Naive thymus-derived CD8-positive, alpha-beta T cell (primary cell): ENCODE measurements at places on chromosomes 11 and 22.

- DNase-seq: no peak
Measured at GRCh38 chr11:107184986-107185385, 166.7 kb upstream of the GUCY1A2 start.

DNA sequence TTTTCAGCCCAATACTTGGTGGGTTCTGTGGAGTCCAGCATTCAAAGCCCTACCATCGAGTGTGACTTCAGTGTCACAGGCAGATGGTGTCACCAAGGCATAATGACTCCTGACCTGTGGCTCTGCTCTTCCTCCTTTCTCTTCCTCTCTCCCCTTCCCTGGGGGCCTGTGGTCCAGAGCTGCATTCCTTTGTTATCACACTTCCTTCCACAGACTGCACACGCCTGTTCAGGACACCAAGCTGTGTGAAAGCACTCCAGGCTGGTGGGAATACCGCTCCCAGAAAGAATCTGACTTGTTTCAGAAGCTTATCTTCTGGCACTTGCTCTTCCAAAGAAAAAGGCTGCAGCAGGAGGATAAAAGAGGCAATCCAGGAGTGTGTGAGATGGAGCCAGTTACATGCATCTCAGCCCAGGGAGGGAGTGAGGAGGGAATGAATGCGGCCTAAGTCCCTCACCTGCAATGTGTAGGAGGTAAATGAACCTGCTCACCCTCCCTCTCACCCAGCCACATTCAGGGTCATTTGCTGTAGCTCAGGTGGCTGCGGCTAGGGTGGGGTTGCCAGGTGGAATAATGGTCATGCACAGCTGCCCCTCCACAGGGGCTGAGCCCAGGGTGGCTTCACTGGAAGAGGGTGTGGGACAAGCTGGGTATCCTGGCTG, 79.3 kb downstream of the ADAMTS15 start:
- DNase-seq: no peak

DNA sequence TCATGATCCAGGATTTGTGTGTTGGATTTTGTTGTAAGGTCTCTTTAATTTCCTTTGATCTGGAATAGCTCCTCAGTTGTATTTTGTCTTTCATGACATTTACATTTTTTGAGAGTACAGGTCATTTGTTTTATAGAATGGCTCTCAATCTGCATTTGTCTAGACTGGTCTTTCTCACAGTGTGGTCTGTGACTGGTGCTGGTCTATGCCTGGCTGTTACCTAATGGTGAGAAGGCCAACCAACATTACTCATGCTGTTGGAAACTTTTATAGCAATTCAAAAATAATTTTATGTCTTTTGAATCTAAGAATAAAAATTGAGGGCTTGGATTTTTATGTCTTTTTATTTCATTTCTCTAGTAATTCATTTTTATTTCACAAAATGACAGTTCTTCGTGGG, 3.9 kb upstream of the NCR3LG1 start:
- DNase-seq: no peak

DNA sequence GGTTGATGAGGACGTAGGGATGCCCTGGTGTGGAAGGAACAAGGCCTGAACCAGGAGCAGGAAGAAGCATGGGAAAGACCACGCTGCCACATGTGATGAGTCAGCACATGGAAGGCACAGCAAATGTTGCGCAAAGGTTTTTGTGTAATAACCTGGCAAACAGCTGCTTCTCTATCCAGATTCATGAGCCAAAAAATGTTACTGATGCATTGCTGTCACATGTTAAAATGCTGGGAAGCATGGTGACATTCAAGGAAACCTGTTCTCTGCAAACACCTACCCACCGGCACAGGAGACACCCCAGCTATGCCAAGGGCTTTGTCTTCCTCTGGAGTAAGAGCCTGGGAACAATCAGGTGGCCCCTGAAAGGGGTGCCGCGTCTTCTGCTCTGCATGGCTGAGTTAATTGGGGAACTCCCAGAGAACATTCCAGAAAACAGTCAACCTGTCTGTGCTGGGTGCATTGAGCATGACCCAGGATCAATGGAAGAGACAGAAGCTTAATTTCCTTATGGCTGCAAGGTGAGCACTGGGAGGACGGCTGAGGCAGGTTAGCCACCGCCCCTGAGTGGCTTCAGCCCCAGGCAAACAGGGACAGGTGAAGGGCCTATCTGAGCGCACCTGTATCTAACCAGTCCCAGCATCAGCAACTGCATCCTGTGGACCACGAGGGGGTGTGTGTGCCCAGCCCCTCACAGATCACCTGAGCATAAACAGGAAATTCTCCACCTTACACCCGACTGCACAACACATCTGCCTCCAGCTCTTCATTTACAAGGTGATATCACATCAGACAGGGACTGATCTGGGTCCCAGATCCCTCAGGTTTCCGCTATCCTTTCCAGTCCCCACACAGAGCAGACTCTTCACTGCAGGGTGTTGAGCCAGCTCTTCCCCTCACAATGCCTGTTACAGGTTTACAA, 108.4 kb downstream of the GGTLC2 start:
- no peak for DNase-seq

DNA sequence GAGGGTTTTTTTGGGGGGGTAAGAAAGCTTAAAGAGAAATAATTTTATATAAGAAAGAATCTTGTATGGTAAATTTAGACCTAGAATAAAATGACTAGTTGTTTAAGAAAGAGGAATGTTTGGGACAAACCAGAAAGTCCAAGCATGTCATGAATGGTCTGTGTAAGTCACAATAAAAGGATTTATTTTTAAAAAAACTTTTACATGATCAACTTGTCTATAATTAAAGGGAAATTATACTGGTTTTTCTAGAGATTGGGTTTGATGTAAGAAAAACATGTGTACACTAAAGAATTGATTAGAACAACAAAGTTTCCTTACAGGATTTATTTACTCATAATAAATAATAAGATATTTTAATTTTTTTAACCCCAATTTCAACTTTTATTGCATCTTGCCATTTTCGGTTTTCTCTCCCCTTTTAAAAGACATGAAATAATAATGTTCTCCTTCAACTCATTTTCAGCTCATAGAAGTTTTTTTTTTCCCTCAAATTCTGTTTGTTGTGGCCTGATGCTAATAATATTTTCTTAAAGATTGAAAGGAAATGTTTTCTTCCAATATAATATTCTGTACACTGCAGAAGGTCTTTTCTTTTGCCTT, 35.4 kb upstream of the INCENP start:
- DNase-seq: no peak

GRCh38 chr11:77617892-77618291, 19.7 kb downstream of the CLNS1A start:
- DNase-seq: no peak

- no peak for DNase-seq
Measured at GRCh38 chr11:36750349-36750748, 152.3 kb upstream of the RAG2 start.

- no peak for DNase-seq
Measured at GRCh38 chr11:34620820-34621792, at the start of gene EHF. EHF (plus strand) TSS chr11:34621093; CDS start chr11:34642631, 21,538 bp downstream.

DNA sequence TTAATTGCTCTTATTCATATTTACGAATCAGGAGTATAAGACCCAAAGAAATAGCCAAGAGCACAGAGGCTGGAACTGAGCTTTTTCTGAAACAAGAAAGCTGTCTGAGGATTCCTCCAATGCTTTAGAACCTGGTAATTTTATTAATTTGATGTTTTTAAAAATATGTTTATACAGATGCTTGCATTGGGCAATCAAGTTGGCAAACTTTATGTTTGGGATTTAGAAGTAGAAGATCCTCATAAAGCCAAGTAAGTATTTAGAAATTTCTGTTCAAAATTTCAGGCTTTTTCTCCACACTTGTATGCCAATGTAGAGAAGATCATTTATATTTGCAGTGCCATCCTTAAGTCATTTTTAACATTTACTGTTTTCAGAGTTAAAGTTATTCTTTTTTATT, 24.3 kb upstream of the HIKESHI start:
- DNase-seq: no peak

DNA sequence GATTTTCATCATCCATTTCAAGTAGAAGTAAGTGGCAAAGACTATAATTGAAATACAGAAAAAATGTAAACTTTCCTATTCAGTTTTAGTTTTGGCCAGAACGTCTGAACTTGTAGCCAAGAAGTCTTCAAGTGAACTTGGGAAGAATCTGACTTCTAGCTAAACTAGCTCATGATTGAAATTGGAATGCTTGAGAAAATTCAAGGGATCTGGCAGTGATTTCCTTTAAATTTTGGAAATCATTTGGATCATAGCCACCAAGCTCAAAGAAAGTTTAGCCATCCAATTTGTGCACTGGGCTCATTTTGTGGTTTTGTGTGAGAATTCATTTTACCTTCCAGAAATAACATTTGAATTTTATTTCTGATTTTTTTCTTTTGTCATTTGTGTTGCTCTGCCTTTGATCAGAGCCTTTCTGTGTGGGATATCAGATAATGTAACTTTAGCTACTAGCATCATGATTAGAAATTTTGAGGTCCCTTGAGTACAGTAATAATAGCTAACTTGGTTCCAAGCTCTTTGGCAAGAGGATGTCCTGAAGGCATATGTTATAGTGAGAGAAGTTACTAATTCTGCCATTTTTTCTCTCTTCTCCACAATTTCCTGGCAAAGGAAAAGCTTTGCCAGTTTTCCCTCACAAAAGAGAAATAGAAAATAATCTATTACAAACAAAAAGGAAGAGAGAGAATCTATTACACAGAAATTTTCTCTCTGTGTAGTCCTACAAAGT, 2123.7 kb upstream of the RAG2 start:
- DNase-seq: no peak

GRCh38 chr22:36687516-36687915, 16.0 kb downstream of the CACNG2 start:
- no peak for DNase-seq

DNA sequence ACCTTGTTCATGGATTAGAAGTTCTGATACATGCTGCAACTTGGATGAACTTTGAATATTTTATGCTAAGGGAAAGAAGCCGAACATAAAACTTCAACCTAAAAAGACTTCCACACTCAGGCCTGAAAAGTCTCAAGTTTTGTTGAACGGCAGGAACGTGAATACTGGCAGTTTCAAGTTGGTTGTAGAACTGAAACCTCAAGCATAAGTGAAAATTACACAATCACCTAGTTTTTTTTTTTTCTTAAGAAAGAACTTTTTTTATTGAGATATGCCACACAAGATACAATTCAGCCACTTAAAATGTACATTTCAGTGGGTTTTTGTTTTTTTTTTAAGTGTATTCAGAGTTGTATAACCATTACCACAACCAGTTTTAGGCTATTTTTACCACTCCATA, 50.8 kb upstream of the ADORA2A start:
- no peak for DNase-seq

- no peak for DNase-seq
Measured at GRCh38 chr11:72058416-72059034, 21.8 kb downstream of the NUMA1 start.

DNA sequence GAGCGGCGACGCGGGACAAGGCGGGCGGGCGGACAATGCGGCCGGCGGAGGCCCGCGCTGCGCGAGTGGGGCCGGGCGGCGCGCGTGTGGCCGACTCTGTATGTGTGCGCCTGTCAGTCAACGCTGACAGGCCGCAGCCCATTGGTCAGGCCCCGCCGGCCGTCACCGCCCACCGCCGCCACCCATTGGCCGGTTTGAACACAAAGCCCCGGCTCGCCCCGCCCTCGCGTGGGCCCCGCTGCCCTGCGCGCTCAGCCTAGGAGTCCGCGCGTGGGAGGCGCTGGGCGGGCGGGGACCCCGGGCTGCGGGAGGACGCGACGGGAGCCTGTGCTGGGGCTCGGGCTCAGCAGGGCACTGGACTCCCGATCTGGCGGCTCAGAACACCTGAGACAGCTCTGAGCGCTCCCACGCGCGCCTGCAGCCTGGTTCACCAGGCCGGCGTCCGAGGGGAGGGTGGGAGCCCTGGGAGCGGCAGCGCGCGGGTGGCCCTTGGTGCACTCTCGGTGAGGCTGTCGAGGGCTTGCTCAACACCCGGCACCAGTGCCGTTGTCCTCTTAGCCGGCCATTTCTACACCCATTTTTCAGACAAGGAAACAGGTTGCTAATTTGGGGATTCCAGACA, at the start of gene SUN2:
TSS of gene SUN2 (minus strand) at position 88 of the 622 bp plus-strand sequence. CDS start 3,370 bp downstream, outside the sequence.
- peak; percentile 94 for DNase-seq

- no peak for DNase-seq
Measured at GRCh38 chr22:22394591-22394990, 114.0 kb downstream of the ZNF280B start.

GRCh38 chr11:87355596-87355995, 317.9 kb downstream of the TMEM135 start:
- DNase-seq: no peak

DNA sequence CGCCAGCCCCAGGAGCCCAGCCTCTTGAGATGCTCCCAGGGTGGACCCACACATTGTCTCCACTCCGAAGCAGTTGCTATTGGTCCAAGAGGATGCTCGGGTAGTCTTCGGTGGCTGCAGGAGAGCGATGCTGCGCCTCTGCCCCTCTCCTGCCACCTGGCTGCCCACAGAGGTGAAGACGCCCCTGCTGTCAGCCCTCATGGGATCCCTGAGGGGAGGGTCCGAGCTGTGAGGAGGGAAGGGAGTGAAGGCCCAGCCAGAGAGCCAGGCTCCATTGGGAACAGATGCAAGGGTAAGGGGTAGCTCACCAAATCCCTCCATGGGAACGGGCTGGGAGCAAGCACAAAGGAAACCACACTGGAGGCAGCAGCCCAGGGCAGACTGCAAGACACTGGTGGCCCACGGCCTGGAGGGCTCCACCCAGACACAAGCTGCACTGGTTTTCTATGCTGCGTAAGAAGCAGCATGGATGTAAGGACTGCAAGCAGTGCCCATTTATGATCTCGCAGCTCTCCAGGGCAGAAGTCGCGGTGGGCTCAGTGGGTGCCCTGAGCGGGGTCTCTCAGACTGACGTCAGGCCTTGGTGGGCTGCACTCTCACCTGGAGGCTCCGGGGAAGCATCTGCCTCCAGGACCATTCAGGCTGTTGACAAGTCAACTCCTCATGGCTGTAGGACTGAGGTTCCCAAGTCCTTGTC, 15.7 kb downstream of the TSPAN32 start:
- DNase-seq: no peak

DNA sequence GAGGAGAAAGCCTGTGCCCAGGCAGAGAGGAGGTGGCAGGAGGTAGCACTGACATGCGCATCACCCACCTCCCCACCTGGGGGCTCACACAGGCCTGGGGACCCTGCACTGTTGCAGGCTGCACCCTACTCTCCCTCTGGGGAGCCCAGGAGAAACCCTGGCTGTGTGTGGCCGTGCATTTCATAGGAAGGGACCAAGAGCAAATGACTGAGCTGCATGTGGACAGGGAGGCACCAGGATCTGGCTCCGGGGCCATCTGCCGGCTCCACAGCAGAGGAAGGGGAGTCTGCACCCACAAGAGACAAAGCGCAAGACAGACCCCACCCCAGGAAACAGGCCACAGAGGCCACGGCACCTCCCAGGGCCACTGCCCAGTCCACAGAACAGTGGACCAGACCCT, 22.7 kb downstream of the BID start:
- no peak for DNase-seq

DNA sequence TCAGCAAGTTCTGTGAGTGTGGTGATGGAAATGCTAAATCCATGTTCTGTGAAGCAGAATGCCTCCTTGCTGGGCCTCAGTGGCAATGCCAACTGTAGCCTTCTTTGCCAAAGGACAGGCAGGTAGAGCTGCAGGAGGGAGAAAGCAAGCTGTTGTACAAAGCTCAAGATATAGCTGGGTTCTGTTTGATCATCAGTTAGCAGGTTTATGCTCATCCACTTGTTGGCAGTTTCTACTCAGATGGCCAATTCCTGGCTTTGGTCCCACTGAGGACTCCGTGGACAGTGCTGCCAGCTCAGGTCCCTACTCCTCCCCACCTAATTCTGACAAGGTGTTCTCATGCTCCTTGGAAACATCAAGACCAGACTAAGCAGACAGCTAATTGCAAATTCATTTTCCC, 65.1 kb downstream of the PRSS23 start:
- no peak for DNase-seq
